ENCODE measurements at places on chromosomes 5 and 9. TPM values are rescaled to one million over a fixed set of nuclear protein-coding genes. Genes with fewer than 3 reads are reported as not detected.

The DAPK1 gene
- 110 TPM for total RNA-seq

The C9orf85 gene
- 16.3 TPM for total RNA-seq

The MEGF10 gene
- total RNA-seq, result 0.17 TPM

The GRM6 gene
- not detected for total RNA-seq

The SLC9A3 gene
- total RNA-seq, result 1.7 TPM

The STKLD1 gene
- not detected for total RNA-seq

The GRXCR2 gene
- total RNA-seq, result not detected

The FCN2 gene
- 0.65 TPM for total RNA-seq

The SPATA6L gene
- total RNA-seq, result 1.6 TPM

The RAD23B gene
- 77.4 TPM for total RNA-seq
